ENCODE measurements at places on chromosomes 5 and 9.

DNA sequence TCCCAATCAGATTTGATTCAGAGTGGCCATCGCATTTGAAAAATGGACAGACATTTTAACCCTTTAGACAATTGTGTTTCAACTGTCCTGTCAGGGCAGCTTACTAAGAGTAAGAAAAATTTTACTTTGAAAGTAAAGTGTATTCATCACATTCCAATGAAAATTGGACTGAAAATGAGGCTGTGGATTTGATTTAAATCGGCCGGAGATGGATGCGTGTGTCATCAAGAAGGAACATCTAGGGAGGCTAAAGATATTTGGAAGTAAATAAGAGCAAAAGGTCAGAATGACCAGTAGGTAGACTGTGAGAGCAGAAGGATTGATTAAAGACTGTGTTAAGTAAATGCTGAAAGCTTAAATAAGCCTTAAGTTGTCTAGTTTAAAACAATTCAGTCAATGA is 1.5 kb downstream of the ZCCHC7 start:
- DNase-seq: no peak

DNA sequence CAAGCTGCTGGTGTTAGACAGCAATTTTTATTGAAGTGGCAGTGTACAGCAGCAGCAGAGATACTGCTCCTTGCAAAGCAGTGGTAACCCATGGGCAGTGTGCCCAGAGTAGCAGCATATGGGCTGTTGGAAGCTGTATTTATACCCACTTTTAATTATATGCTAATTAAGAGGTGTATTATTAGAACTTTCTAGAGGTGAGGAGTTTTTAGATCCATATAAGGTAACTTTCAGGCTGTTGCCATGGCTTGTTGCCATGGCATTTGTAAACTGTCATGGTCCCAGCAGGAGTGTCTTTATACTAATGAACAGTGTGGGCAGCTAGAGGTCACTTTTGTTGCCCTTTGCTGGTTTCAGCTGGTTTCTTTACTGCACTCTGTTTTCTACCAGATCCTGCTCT is 3.7 kb upstream of the PJA2 start:
- DNase-seq: no peak

DNA sequence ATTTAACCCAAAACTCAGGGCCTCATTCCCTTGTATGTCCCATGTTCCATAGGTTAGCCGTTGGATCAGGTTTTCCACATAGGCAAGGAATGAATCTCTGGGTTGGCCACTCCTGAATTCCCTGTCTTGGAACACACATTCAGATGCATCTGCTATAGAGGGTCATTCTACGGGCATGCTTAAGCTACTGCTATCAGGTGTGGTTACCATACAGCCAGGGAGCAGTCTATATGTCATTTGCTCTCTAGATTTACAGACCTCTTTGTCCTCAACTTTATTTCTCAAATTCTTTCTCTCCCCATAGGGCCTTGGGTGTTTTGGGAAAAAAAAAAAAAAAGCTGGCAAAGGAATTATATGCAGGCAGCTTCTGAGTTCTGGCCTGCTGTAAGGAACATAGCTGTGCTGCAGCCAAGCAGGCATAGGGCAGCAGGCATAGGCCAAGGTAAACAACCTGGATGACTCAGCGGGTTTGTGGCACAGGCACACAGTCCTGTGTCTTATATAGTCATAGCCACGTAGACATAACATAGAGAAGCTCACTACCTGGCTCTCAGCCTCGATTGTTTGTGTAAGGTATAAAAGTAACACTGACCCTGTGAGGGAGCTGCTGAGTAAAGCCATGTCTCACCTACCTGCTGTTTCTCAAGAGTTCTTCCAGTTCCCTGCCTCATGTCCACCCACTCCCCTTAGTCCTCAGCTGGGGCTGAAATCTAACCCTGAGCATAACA is 141.5 kb downstream of the OSTF1 start:
- no peak for DNase-seq

DNA sequence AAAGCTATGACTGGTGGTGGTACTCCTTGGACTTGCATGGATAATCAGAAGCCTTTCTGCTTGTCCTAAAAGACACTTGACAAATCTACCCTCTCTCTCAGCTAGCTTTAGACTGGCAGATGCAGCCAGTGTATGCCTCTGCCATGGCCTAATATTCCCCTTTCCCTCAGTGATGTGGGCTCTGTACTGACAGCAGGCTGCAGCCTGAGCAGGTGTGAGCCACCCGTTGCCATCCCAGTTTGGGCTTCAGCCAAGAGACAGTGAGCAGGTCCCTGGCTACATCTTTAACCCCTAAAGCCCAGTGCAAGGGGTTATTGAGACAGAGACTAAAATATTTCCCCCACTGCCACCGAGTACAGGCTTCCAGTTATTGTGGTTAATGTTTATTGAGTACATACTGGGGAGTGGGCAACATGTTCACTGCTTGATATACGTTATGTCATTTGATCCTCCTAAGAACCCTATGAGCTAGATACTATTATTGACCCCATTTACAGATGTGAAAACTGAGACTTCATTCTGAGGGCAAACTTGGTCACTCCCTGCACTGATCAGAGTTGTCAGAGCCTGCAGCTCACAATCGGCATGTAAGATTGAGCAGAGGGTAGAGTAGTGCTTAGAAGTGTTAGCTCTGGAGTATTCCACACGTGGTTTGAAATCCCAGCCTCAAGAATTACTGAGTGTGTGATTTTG is 254.2 kb downstream of the ARHGAP26 start:
- no peak for DNase-seq

- no peak for DNase-seq
These were observed 40.7 kb downstream of the CNTRL start for GRCh38 chr9:121115466-121115865.

DNA sequence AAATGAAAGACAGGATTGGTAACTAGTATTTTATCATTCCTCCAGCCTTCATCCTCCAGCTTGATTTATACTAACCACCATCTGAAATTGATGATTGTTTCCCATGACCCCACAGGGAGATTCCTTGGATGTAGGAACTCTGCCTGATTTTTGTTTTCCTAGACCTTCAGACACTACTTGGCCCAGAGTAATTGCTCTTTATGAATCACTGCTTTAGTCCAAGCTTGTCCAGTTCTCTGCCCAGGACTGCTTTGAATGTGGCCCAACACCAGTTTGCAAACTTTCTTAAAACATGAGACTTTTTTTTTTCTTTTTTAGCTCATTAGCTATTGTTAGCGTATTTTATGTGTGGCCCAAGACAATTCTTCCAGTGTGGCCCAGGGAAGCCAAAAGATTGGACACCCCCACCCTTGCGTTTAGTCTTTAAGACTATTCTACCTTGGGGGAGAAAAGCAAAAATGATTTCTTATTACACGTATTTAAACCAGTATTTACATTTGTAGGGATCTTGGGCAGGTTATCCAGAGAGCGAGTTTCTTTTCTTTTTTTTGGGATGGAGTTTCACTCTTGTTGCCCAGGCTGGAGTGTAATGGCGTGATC is 18.4 kb downstream of the BASP1 start:
- no peak for DNase-seq

Data from activated CD8-positive, alpha-beta memory T cell treated with anti-CD3 and anti-CD28 coated beads for 24 hours (primary cell).